ENCODE measurements at places on chromosomes 5 and 9. TPM values are rescaled to one million over a fixed set of nuclear protein-coding genes. Genes with fewer than 3 reads are reported as not detected.

ROR2 gene
- not detected for total RNA-seq

GRCh38 chr9:30293231-30293630 is 2091.2 kb upstream of the ACO1 start:
- H3K27me3 ChIP-seq: no peaks in the 10 kb centered on the region
- no peaks in the 10 kb centered on the region for H3K36me3 ChIP-seq
- no peak overlapping the region for H3K27ac ChIP-seq
- H3K4me3 ChIP-seq: no peak overlapping the region

C5 gene
- 10.2 TPM for total RNA-seq

- no peaks in the 10 kb centered on the region for H3K36me3 ChIP-seq
- no peak overlapping the region for H3K4me3 ChIP-seq
- no peak for DNase-seq
- H3K4me1 ChIP-seq: peaks cover 5% of the 10 kb centered on the region
- H3K27ac ChIP-seq: no peak overlapping the region
Measured at GRCh38 chr5:100731768-100732167, 171.3 kb downstream of the ST8SIA4 start.

- no peak overlapping the region for H3K4me3 ChIP-seq
- DNase-seq: no peak
- no peaks in the 10 kb centered on the region for H3K36me3 ChIP-seq
- H3K27ac ChIP-seq: no peak overlapping the region
- H3K27me3 ChIP-seq: no peaks in the 10 kb centered on the region
Measured at GRCh38 chr5:40518485-40518917, 161.2 kb upstream of the PTGER4 start.

TMEM167A gene
- 32.6 TPM for total RNA-seq

DNA sequence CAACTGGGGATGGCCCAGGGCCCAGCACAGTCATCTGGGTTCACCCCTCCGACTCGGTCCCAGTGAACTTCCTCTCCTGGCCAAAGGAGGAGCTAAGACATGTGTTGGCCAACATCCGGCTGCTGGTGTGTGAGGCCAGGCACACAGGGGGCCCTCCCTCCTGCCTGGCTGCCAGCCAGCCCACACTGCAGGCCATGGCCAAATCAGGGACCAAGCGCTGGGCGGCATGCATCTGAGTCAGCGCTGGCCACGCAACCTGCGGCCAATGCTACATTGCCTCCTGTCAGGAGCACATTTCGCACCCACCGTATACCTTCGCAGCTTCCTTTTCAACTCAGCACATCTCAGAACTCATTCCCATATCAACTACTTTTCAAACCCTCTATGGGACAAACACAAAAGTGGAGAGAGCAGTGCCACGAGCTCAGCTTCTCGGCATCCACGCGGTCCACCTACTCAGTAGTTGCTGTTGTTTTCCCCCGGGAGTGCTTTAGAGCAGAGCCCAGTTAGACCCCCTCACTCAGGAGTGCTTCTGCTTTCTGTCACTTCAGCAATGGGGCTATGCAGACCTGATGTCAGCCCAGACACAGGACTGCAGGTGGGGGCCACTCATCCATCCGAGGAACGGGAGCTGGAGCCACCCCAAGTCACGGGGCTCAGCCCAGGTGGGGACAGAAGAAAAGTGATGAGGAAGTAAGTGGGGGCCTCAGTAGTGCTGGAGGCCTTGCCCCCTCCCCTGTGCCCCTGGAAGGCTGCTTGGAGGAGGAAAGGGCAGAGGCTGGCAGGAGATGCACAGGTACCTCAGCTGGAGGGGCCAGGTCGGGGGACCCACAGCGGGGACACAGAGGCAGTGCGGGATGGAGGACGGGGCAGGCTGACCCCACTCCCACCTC is 13.9 kb downstream of the NINJ1 start:
- H3K4me1 ChIP-seq: peaks cover 14% of the 10 kb centered on the region
- H3K27ac ChIP-seq: 0 out of 2 replicates have a peak overlapping the region, but pooled peaks have one; percentile 17
- no peaks in the 10 kb centered on the region for H3K36me3 ChIP-seq
- DNase-seq: peak; percentile 81
- no peak overlapping the region for H3K4me3 ChIP-seq

- H3K27ac ChIP-seq: no peak overlapping the region
- no peaks in the 10 kb centered on the region for H3K27me3 ChIP-seq
- DNase-seq: no peak
- no peak overlapping the region for H3K4me3 ChIP-seq
- H3K4me1 ChIP-seq: peaks cover 27% of the 10 kb centered on the region
Measured at GRCh38 chr5:149675610-149676201, 54.4 kb upstream of the PPARGC1B start.

DNA sequence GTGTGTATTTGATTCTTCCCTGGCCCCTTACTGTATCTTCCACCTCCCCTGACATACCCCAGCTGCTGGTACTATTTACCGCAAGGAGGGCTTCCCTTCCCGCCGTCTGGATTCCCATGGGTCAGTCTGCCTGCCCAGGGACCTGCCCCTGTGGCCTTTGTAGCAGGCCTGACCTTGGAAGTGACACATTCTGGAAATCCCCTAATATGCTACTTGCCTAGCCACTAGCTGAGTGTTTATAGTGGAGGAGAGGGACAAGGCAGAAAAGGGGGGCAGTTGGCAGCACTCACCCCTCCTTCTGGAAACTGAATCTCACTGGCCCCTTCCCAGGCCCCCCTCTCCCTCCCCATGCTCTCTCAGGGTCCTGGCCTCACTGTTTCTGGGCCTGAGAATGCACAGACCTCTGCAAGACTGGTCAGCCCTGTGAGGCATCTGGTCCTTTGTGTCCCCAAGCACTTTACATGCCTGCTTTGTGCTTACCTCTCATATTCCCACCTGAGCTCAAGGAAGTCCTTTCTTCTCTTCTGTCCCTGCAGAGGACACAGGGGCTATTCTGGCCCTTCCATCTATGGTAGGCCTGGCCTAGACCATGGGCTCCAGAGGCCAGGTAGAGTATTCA is 8.2 kb upstream of the CCL21 start:
- no peaks in the 10 kb centered on the region for H3K4me1 ChIP-seq
- H3K36me3 ChIP-seq: no peaks in the 10 kb centered on the region
- no peak for DNase-seq
- no peak overlapping the region for H3K4me3 ChIP-seq

SLCO6A1 gene
- total RNA-seq: not detected

LRRC19 gene
- not detected for total RNA-seq

TICAM2 gene
- total RNA-seq: not detected

- peak; percentile 51 for DNase-seq
- no peaks in the 10 kb centered on the region for H3K36me3 ChIP-seq
- H3K27ac ChIP-seq: no peak overlapping the region
- H3K27me3 ChIP-seq: peaks cover 3% of the 10 kb centered on the region
- no peak overlapping the region for H3K4me3 ChIP-seq
- H3K4me1 ChIP-seq: no peaks in the 10 kb centered on the region
Measured at GRCh38 chr9:120299785-120300184, 280.2 kb downstream of the CDK5RAP2 start.

- H3K4me3 ChIP-seq: no peak overlapping the region
- H3K4me1 ChIP-seq: no peaks in the 10 kb centered on the region
- no peaks in the 10 kb centered on the region for H3K36me3 ChIP-seq
- no peak overlapping the region for H3K27ac ChIP-seq
Measured at GRCh38 chr5:10460252-10460906, 18.7 kb downstream of the ROPN1L start.

GRCh38 chr5:8839361-8840055 is 706.4 kb downstream of the SEMA5A start:
- H3K4me1 ChIP-seq: no peaks in the 10 kb centered on the region
- no peak for DNase-seq
- no peaks in the 10 kb centered on the region for H3K27me3 ChIP-seq
- no peaks in the 10 kb centered on the region for H3K36me3 ChIP-seq

DNA sequence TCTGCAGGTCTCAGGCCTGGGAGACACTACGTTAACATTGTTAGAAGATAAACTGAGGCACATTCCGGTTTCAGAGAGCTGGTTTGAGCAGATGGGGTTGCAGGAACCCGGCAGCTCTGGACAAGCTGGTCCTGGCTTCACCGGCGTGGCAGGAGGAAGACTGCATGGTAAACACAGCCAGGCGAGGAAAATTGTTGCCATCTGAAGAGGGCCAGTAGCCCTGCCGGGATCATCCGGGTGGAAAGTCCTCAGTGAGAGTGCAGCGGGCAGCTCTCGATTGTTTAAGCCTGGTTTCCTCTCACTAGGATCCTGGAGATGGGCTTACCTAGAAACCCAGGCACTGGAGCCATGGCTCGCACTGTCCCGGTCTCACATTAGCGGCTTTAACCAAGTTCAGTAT is 226.9 kb downstream of the IRX2 start:
- H3K4me3 ChIP-seq: no peak overlapping the region
- H3K4me1 ChIP-seq: no peaks in the 10 kb centered on the region
- DNase-seq: no peak
- no peaks in the 10 kb centered on the region for H3K36me3 ChIP-seq
- H3K27ac ChIP-seq: no peak overlapping the region
- H3K27me3 ChIP-seq: no peaks in the 10 kb centered on the region

HRCT1 gene
- not detected for total RNA-seq

FUT7 gene
- not detected for total RNA-seq

DNA sequence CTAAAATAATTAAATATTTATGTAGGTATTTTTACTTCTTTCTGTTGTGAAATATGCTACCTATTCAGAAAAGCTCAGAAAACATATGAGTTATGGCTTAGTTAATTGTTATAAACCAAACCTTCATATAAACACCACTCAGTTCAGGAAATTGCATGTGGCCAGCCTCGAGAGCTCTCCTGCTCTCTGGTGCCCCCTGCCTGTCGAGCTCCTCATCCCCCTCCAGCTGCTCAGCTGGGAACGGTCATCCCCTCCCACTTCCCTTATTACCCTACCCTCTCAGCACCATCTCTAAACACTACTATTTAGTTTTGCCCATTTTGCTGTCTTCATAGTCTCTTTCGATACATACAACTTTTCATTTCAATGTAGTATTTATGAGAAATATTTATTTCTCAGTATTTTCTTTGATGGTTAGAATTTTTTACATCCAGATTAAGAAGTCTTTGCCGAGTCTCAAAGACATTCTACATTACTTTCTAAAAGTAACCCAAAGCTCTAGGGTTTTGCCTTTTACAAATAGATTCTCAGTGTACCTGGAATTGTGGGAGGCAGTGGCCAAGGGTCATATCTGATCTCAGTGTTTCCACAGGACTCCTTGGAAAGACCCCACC is 51.2 kb upstream of the SEMA4D start:
- H3K4me3 ChIP-seq: no peak overlapping the region
- H3K4me1 ChIP-seq: no peaks in the 10 kb centered on the region
- no peak overlapping the region for H3K27ac ChIP-seq
- H3K27me3 ChIP-seq: no peaks in the 10 kb centered on the region
- DNase-seq: peak; percentile 89

SPINK6 gene
- not detected for total RNA-seq

GRCh38 chr5:90386099-90386710 is 23.4 kb downstream of the CETN3 start:
- peak; percentile 73 for DNase-seq
- H3K4me3 ChIP-seq: no peak overlapping the region
- no peak overlapping the region for H3K27ac ChIP-seq
- no peaks in the 10 kb centered on the region for H3K27me3 ChIP-seq

GRCh38 chr5:139636207-139636792 is 11.8 kb upstream of the CXXC5 start:
- H3K27me3 ChIP-seq: no peaks in the 10 kb centered on the region
- no peak overlapping the region for H3K27ac ChIP-seq
- peaks cover 46% of the 10 kb centered on the region for H3K4me1 ChIP-seq
- peak; percentile 60 for DNase-seq
- no peak overlapping the region for H3K4me3 ChIP-seq

- no peaks in the 10 kb centered on the region for H3K4me1 ChIP-seq
- H3K4me3 ChIP-seq: no peak overlapping the region
- H3K27me3 ChIP-seq: no peaks in the 10 kb centered on the region
- DNase-seq: no peak
Measured at GRCh38 chr5:115944501-115944900, 17.8 kb upstream of the LVRN start.

DNA sequence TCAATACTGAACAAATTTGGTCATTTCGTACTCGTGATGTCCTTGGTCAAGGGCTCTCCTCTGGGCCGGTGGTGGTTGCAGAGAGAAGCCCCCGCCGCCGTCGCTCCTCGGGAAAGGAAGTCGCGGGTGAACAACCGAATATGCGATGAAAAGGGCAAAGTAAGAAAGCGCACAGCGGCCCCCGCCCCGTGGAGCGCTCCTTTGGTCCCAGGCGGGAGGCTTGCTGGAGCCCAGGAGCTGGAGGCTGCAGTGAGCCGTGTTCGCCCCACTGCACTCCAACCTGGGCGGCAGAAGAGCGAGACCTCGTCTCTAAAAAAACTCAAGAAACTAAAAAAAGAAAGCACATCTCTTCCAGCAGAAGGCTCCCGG is 108.4 kb upstream of the LARP1 start:
- H3K27me3 ChIP-seq: no peaks in the 10 kb centered on the region
- no peaks in the 10 kb centered on the region for H3K36me3 ChIP-seq
- no peak overlapping the region for H3K4me3 ChIP-seq
- DNase-seq: no peak
- no peaks in the 10 kb centered on the region for H3K4me1 ChIP-seq
- H3K27ac ChIP-seq: no peak overlapping the region

GRCh38 chr5:24264547-24264946 is 380.2 kb downstream of the CDH10 start:
- H3K27ac ChIP-seq: no peak overlapping the region
- no peaks in the 10 kb centered on the region for H3K27me3 ChIP-seq
- H3K4me1 ChIP-seq: no peaks in the 10 kb centered on the region
- no peak overlapping the region for H3K4me3 ChIP-seq
- no peak for DNase-seq

TAF1L gene
- total RNA-seq: not detected

DNA sequence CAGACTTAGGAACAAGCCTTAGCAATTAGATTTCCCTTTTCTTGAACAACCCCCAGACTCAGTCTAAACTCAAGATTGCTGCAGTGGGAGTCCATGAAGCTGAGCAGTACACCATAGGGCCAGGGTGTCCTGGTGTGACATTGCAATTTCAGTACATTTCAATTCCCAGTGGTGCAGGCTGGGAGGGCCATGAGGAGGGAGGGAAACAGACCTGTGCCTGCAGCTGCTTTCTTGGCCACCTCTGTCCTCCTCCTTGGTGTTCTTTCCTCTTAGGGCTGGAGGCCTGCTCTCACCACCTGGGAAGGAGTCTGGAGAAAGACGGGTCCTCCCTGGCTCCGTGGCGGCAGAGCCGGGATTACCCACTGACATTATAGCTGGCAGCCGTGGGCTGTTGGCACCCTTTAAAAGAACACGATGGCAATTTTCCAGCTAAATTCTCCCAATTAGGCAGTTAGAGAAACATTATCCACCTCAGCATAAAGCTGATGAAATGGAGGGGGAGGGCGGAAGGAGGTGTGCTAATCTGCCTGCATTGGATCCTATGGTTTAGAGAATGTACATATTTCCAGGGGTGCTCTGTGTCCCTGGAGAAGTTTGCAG is 186.4 kb downstream of the SLIT3 start:
- H3K27ac ChIP-seq: no peak overlapping the region
- no peak for DNase-seq
- H3K36me3 ChIP-seq: no peaks in the 10 kb centered on the region
- no peaks in the 10 kb centered on the region for H3K4me1 ChIP-seq
- no peaks in the 10 kb centered on the region for H3K27me3 ChIP-seq

- no peak for DNase-seq
- H3K4me3 ChIP-seq: no peak overlapping the region
- peaks cover 20% of the 10 kb centered on the region for H3K36me3 ChIP-seq
- no peak overlapping the region for H3K27ac ChIP-seq
- no peaks in the 10 kb centered on the region for H3K27me3 ChIP-seq
- peaks cover 7% of the 10 kb centered on the region for H3K4me1 ChIP-seq
Measured at GRCh38 chr5:87369431-87369830, 43.3 kb downstream of the CCNH start.
